ENCODE measurements at places on chromosomes 11 and 22. TPM values are rescaled to one million over a fixed set of nuclear protein-coding genes. Genes with fewer than 3 reads are reported as not detected.

The CWC15 gene
- total RNA-seq, result 48.3 TPM

The TTLL1 gene
- total RNA-seq, result 17.7 TPM

The PICK1 gene
- total RNA-seq, result 9.6 TPM

The B3GAT1 gene
- total RNA-seq, result not detected

The OR51B2 gene
- total RNA-seq, result not detected

The LMO2 gene
- under 0.01 TPM for total RNA-seq

All from bronchial smooth muscle cell (primary cell).